ENCODE measurements at places on chromosomes 16 and 17.
A peak's percentile ranks its signal among the peaks of the same experiment; 100 is the strongest.

GRCh38 chr16:23222929-23223328 lies 40.4 kb downstream of the SCNN1G start:
- DNase-seq = no peak

- DNase-seq = no peak
Observed at GRCh38 chr16:1534021-1535020, 855 bp downstream of the TMEM204 start.

GRCh38 chr16:1781758-1782407 lies 488 bp downstream of the SPSB3 start:
- DNase-seq = no peak

GRCh38 chr17:41811549-41812380 lies at the start of gene P3H4:
P3H4 (minus strand) TSS chr17:41811949; CDS start chr17:41811915, 34 bp downstream.
- DNase-seq = peak; percentile 29

GRCh38 chr17:61456061-61456681 lies 3.9 kb downstream of the TBX4 start:
- no peak for DNase-seq

DNA sequence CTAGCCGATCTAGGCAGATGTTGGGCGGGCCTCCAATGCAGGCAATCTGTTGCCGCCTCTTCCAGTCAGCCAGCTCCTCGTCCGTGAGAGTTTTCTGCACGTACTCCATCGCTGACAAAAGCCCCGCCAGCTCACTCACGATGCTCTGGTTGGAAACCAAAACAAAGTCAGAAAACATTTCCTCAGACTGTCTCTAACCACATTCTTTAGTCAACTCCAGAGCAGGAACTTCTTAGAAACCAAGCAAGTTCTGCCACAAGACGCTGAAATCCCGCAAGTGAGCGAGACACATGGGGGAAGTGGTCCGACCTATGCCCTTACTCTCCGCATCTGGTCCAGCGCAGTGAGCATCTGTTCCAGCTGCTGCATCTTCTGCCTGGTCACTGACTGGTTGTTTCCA lies 49.1 kb downstream of the STAT5A start:
- DNase-seq = peak; percentile 34

DNA sequence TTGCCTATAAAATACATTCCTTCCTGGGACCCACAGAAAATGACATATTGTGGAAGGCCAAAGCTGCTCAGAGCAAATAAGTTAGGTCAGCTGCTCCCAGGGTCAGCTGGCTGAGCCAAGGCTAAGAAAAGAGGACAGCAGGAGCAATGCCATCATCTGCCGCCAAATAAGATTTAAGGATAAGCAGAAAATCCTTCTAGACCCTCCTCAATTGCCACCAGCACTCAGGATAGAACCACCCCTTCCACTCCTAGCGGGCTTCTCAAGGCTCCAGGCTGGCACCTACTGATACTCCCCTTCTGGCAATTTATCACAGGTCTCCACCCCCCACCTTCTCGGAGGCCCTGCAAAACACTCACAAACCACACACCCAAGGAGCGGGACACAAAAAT lies 22.9 kb downstream of the MBTPS1 start:
- no peak for DNase-seq

- no peak for DNase-seq
Observed at GRCh38 chr16:3092501-3092941, 6.6 kb downstream of the ZSCAN10 start.

DNA sequence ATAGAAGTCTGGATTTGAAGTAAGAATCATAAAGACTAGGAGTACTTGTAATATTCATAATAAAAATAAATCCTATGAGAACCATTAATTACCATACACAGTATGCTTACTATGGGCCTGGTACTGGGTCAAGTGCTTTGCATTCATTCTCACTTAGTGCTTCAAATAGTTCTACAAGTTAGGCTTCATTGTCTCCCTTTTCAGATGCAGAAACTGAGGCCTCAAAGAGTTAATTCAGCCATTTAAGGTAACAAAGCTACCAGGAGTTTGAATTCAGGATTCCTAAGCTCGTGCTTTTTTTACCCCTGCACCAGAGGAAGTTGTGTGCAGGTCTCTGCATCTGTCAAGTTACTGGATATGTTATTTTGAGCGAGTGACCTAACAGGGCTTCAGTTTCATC lies 1098.4 kb upstream of the EEF2KMT start:
- no peak for DNase-seq

- no peak for DNase-seq
Observed at GRCh38 chr16:89391-90302, 11.6 kb downstream of the MPG start.

GRCh38 chr17:82236142-82236971 lies 7.5 kb downstream of the SLC16A3 start:
- peak; percentile 46 for DNase-seq

- no peak for DNase-seq
Observed at GRCh38 chr17:1299552-1300370, 20.3 kb downstream of the TRARG1 start.

GRCh38 chr16:18068477-18068876 lies 268.1 kb downstream of the NPIPA8 start:
- DNase-seq = no peak

DNA sequence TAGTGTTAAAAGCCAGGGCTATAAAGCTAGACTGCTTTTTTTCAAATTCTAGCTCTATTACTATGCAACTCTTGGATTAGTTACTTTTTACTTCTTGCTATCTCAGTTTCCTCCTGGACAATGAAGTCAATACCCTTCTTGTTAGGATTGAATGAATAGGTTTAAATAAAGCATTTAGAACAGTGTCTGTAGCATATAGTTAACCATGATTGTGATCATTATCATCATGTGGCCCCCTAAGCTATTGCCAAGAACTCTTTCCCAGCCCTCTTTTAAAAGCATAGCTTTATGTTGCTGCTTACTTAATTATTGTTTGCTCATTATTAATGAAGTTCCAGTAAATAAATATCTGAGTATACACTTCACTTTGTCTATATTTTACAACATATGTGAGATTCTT lies 4.5 kb downstream of the VMP1 start:
- DNase-seq = no peak

- DNase-seq = no peak
Observed at GRCh38 chr16:55568207-55568606, 1.7 kb downstream of the CAPNS2 start.

DNA sequence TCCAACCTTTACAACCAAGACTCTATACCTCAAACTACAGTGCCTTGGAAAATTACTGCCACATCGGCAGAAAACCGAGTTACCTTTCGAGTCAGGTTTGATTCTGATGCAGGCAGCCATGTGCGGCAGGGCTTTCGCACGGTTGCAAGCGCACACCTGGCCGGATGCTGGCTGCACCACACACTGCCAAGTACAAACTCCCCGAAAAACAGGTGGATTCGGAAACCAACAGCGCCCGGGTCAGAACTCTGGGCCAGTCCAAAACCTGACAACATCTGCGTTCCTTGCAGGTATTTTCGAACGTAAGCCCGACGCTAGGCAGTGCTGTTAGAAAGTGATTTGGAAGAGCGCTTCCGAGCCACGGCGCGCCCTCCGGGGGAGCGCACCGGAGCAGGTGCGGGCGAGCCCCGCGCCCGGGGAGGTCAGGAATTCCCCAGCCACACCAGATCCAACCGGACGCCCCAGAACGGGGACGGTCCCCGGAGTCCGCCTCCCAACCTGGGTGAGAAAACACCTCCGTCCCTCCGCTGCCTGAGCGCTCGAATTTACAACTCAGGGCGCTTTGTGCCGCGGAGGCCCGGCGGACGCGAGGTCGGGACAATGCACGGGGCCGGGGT lies 1.2 kb downstream of the USP7 start:
- DNase-seq = peak; percentile 24

DNA sequence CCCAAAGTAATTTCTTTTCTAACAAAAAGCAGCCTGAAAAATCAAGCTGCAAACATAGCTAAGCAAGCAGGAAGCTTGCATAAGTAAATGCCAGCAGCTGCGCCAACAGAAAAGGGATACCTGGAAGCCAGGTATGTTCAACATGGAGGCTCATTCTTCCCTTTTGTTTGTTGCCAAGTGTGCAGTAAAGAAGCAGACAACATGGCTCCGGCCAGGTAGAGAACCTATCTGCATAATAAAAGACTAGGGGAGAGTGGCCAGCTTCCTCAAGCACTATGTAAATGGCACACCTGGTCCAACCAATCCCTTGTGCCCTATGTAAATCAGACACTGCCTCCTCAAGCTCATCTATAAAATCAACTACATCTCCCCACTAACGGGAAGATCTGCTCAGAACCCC lies 1407.0 kb downstream of the CDH11 start:
- no peak for DNase-seq

- peak; percentile 48 for DNase-seq
Observed at GRCh38 chr17:73191443-73192205, 1.2 kb upstream of the COG1 start.

DNA sequence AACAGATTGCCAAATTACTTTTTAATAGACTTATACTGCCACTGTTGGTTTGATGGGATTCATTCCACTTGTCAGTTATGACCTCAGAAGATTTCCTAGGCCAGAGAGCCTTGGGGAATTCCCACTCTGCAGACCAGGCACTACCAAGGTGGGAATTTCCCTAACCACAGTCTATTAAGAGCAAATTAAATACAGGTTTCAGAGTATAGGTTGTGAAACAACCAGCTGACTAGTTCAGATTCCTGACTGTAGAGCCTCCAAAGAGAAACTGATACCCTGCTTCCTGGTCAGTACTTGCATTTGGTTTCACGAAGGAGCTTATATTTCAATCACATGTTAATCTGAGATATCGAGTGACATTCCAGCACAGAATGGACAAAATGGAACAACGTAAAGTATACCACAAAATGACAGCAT lies 186.5 kb downstream of the STX8 start:
- DNase-seq = no peak

Measured in stimulated activated CD4-positive, alpha-beta T cell treated with anti-CD3 and anti-CD28 coated beads, Interleukin-1b, Interleukin-23, amount 100 ng/mL, for 1 hour (primary cell).